ENCODE measurements at places on chromosomes 6 and 20.

DNA sequence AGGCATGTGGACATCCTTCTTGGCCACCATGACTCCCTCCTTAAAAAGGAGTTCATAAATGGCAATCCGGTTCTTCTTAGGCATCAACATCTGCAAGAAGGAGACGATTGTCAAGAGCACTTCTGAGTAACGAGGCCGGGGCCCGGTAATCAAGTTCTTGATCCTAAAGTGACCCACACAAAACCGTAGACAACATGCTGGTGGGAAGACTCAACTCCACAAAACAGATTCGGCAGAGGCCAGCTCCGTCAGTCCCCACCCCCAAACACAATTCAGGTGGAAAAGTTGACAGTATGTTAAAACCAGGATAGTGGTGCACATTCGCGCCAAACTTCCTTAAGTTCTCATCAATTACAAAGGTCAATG, 754 bp downstream of the RPS10 start:
- peak overlapping the region; percentile 64 for H3K4me3 ChIP-seq
- peak overlapping the region; percentile 85 for H3K27ac ChIP-seq
- H3K27me3 ChIP-seq: no peaks in the 10 kb centered on the region
- peaks cover 48% of the 10 kb centered on the region for H3K36me3 ChIP-seq
- DNase-seq: no peak

GRCh38 chr20:13262671-13263360, 41.7 kb downstream of the ISM1 start:
- no peak overlapping the region for H3K27ac ChIP-seq
- H3K36me3 ChIP-seq: no peaks in the 10 kb centered on the region
- DNase-seq: no peak
- no peaks in the 10 kb centered on the region for H3K4me1 ChIP-seq

DNA sequence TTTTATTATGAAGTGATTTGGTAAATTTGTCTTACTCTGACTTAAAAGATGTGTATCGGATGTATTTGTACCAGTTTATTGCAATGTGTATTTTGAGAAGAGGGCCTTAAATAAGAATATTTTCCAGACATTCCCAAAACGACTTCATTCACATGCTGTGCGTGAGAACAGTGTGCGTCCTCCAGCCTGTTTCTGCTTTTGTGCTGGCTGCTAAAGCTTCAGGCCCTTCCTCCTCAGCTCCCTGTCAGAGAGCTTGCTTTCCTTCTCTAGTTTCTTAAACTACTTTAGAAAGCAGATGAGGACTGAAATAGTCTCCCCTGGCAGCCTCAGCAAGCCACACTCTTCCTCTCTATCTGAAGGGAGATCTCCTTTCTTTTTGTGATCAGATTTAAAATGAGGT, 157.8 kb downstream of the SAMD5 start:
- H3K4me3 ChIP-seq: no peak overlapping the region
- H3K36me3 ChIP-seq: no peaks in the 10 kb centered on the region
- no peaks in the 10 kb centered on the region for H3K4me1 ChIP-seq
- H3K27ac ChIP-seq: no peak overlapping the region
- DNase-seq: no peak
- no peaks in the 10 kb centered on the region for H3K27me3 ChIP-seq

- peak overlapping the region; percentile 68 for H3K27ac ChIP-seq
- no peak for DNase-seq
- H3K4me3 ChIP-seq: peak overlapping the region; percentile 48
- H3K4me1 ChIP-seq: peaks cover 12% of the 10 kb centered on the region
Measured at GRCh38 chr6:117547688-117548621, 54.4 kb downstream of the GOPC start.

- H3K4me1 ChIP-seq: no peaks in the 10 kb centered on the region
- no peak overlapping the region for H3K4me3 ChIP-seq
- no peaks in the 10 kb centered on the region for H3K27me3 ChIP-seq
- H3K36me3 ChIP-seq: peaks cover 18% of the 10 kb centered on the region
Measured at GRCh38 chr20:33408716-33409654, 7.7 kb upstream of the CDK5RAP1 start.

GRCh38 chr6:16064671-16065072, 64.2 kb upstream of the MYLIP start:
- no peak overlapping the region for H3K27ac ChIP-seq
- DNase-seq: no peak
- H3K4me1 ChIP-seq: no peaks in the 10 kb centered on the region
- no peak overlapping the region for H3K4me3 ChIP-seq

DNA sequence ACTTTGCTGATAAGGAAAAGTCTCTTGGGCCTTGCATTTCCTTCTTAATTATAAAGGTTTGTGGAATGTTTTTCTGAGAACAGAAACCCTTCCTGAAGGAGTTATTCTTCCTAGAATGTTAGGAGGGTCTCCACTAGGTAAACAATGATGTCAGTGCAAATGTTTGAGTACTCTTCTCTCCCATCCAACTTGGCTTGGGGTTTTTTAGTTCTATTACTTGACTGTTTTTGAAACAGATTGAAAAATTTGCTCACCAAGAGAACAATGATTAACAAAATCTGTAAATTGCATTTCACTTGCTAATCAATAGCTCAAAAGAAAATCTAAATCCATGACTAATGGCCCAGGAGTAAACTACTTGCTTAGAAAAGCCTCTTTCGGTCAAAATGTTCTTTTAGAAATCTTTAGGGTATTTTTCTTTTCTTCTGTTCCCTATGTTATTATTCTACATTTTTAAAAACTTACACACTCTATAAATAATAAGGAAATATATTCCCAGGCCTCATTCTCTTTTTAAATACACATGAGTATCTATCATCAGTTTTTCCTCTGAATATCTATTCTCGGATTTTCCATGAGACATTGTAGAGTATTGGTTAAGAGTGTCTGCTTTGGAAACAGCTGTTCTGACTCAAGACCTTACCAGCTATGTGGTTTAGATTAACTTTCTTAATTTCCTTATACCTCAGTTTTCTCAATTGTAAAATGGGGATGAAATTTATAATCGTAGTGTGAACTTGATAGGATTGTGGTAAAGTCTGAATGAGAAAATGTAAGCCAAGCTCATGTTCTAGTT, 234.2 kb upstream of the CITED2 start:
- DNase-seq: no peak
- no peak overlapping the region for H3K27ac ChIP-seq
- no peaks in the 10 kb centered on the region for H3K36me3 ChIP-seq
- no peaks in the 10 kb centered on the region for H3K4me1 ChIP-seq
- H3K4me3 ChIP-seq: no peak overlapping the region
- H3K27me3 ChIP-seq: no peaks in the 10 kb centered on the region

GRCh38 chr6:12592634-12593033, 123.9 kb upstream of the PHACTR1 start:
- H3K27me3 ChIP-seq: no peaks in the 10 kb centered on the region
- no peaks in the 10 kb centered on the region for H3K36me3 ChIP-seq
- no peak for DNase-seq
- H3K4me3 ChIP-seq: no peak overlapping the region
- H3K4me1 ChIP-seq: no peaks in the 10 kb centered on the region
- H3K27ac ChIP-seq: no peak overlapping the region

GRCh38 chr20:61031101-61031830, 220.8 kb upstream of the CDH4 start:
- no peaks in the 10 kb centered on the region for H3K4me1 ChIP-seq
- DNase-seq: peak; percentile 92
- no peak overlapping the region for H3K27ac ChIP-seq
- no peaks in the 10 kb centered on the region for H3K36me3 ChIP-seq
- no peaks in the 10 kb centered on the region for H3K27me3 ChIP-seq
- H3K4me3 ChIP-seq: no peak overlapping the region

DNA sequence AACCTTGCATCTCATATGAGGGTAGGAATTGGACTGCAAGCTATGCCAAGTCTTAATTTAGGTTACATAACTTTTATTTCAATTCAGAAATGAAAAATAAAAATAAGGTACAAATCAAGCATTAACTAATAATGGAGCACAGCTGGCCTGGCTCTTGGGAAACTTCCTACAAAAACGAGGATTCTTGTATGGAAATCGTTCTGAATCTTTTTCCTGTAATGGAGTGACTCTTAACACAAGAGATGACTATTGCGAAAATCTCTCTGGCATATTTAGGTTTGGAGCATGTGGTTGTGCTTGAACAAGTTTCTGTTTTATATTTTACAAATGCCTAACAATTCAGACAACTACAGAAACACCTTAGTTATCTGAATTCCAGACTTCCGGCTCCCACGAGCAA, 34.0 kb upstream of the PI16 start:
- H3K4me3 ChIP-seq: no peak overlapping the region
- no peak for DNase-seq
- H3K4me1 ChIP-seq: peaks cover 56% of the 10 kb centered on the region
- peaks cover 36% of the 10 kb centered on the region for H3K36me3 ChIP-seq

GRCh38 chr6:15734118-15734897, 71.5 kb upstream of the DTNBP1 start:
- DNase-seq: no peak
- no peak overlapping the region for H3K4me3 ChIP-seq
- H3K27ac ChIP-seq: no peak overlapping the region

GRCh38 chr6:151044465-151045441, 179.3 kb downstream of the MTHFD1L start:
- H3K4me1 ChIP-seq: peaks cover 31% of the 10 kb centered on the region
- peak overlapping the region; percentile 33 for H3K4me3 ChIP-seq
- no peak for DNase-seq
- H3K27me3 ChIP-seq: no peaks in the 10 kb centered on the region

DNA sequence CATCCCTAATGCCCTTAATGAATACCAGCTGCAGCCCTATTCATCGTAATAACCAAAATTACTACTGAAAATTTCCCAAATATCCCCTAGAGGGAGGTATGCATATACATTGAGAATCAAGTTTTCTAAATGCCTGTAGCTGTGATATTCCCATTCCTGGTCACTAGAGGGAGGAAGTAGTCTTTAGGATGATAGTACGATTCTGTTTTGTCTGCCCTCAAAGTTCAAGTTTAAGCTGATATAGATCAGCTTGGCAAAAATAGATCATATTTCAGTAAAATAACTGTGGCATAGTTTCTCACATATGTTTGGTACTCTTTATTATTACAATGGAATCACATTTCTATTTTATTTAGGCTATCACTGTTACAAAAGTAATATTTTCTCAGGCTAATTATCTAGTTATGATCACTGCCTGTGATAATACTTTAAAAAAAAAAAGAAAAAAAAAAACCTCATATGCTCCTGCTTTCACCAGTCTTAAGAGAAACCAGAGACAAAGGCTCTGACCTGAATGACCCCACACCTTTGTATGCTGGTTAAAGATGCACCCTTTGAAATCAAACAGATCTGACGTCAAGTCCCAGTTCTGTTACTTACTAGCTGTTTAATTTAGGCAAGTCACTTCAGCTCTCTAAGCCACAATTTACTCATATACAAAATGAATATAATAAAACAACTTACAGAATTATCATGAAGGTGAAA, 11.0 kb downstream of the TSPYL1 start:
- H3K36me3 ChIP-seq: no peaks in the 10 kb centered on the region
- no peak for DNase-seq
- H3K4me3 ChIP-seq: no peak overlapping the region
- H3K27ac ChIP-seq: no peak overlapping the region

GRCh38 chr6:152112491-152113261, 305.2 kb downstream of the ESR1 start:
- H3K27me3 ChIP-seq: no peaks in the 10 kb centered on the region
- peaks cover 36% of the 10 kb centered on the region for H3K4me1 ChIP-seq
- no peaks in the 10 kb centered on the region for H3K36me3 ChIP-seq
- H3K4me3 ChIP-seq: no peak overlapping the region
- DNase-seq: no peak

GRCh38 chr20:41342474-41343464, 2.1 kb downstream of the LPIN3 start:
- no peak overlapping the region for H3K27ac ChIP-seq
- no peaks in the 10 kb centered on the region for H3K36me3 ChIP-seq
- peaks cover 45% of the 10 kb centered on the region for H3K4me1 ChIP-seq
- no peaks in the 10 kb centered on the region for H3K27me3 ChIP-seq
- no peak for DNase-seq
- no peak overlapping the region for H3K4me3 ChIP-seq
